ENCODE measurements at places on chromosomes 4 and X. TPM values are rescaled to one million over a fixed set of nuclear protein-coding genes. Genes with fewer than 3 reads are reported as not detected.

DNA sequence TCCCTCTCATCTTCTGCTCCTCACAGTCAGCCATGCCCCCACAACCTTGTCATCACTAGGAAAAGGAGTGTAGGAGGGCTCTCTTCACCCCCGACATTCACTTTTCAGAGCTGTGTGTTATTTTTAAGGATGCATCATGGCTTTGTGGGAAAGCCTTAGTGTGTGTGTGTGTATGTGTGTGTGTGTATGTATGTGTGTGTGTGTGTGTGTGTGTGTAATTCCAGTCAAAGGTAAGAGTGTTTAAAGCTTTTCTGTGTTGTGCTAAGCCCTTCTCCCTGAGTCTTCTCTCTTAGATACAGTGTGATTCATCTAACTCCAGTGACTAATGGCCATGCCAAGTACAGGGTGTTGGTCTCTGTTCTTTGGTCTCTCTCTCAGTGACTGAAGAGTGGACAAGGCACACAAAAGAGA lies 76.6 kb downstream of the CHIC2 start:
- peak; percentile 89 for DNase-seq

GRCh38 chr4:99190336-99190735 lies 28.7 kb downstream of the ADH6 start:
- peak; percentile 15 for DNase-seq

- no peak for DNase-seq
Observed at GRCh38 chrX:2751291-2751690, 549 bp upstream of the XG start.

- no peak for DNase-seq
Observed at GRCh38 chr4:153620352-153620751, 63.7 kb upstream of the TLR2 start.

GRCh38 chrX:154840856-154841255 lies 6.4 kb upstream of the SMIM9 start:
- peak; percentile 43 for DNase-seq

DNA sequence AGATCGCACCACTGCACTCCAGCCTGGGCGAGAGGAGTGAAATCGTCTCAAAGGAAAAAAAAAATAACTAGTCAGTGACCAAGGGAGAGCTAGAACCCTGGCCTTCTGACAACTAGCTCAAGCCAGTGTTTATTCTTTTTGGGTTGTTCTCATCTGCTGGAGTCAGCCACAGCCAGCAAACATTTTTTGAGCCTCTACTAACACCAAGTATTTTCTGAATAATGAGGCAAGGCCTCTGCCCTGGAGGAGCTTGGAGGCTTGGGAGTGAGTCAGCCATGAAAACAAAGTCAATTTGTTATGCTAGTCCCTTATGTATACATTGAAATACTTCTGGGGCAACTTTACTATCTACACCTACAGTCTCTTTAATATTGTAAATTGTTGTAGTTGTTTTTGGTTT lies 46.5 kb downstream of the TMA16 start:
- DNase-seq, result peak; percentile 76

GRCh38 chrX:112841820-112842157 lies 1.2 kb upstream of the AMOT start:
- DNase-seq, result no peak

DNA sequence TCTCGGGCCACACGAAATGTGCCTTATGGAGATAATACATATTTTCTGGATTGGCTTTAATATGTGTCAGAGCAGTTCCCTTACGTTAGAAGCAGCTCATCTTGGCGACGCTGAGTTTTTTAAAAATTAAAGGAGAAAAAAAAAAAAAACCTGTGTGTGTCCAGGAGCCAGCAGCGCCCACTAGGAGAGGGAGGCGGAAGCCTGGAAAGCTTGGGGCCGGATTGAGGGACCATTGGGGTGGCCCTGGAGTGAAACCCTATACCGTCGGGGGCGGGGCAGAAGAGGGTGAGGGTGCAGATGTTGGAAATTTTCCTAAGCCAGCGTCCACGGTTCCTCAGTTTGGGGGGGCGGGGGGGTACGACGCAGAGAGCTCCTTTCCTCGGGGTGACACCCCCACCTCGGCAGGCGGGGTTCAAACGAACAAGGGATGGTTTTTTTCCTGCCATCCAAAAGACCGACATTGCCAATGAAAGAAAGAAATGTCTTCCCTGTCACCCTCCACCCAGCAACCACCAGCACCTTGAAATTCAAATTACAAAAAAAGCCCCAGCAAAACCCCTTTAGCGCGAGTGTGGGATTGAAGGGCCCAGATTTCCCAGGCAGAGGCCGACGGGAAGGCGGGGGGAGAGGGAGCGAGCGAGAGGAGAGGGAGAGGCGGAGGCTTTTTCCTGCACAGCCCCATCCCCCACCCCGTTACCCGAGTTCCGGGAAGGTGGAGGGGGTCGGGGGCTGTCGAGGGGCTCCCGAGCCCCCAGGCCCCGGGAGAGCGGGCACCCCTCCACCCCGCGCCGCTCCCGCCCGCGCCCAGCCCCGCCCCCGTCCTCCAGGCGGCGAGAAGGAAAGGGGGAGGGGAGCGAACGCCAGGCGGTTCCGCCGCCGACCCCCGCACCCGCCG lies 859 bp downstream of the SMARCA1 start:
- peak; percentile 33 for DNase-seq

DNA sequence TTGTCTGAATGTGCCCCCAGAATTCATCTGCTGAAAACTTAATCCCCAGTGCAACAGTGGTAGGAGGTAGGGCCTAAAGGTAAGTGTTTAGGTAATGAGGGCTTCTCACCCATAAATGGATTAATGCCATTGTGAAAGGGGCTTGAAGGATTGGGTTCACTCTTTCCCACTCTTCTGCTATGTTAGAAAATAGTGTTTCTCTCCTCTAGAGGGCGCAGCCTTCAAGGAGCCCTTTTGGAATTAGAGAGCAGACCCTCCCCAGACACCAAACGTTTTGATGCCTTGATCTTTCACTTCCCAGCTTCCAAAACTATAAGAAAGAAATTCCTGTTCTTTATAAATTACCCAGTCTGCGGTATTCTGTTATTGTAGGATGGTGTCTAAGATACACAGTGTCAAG lies 706.4 kb downstream of the SMARCA1 start:
- no peak for DNase-seq

DNA sequence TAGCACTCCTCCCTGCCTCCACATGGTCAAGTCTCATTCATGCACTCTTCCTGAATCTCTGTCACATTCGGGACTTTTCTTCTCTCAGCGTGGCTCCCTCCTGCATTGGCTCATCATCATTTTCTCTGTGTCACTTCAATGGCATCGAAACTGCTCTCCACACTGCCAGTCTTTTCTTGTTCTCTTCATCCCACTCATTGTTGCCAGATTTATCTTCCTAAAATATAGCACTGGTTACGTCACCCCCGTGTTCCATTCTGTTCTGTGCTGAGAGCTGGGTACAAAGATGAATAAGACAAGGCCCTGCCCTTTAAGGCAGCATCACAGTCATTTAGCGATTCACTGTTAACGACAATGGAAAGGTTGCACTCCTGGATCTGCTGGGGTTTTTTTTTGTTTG lies 174.4 kb upstream of the TBC1D9 start:
- no peak for DNase-seq

- DNase-seq, result no peak
Observed at GRCh38 chr4:153480704-153481103, 14.5 kb downstream of the TMEM131L start.

DNA sequence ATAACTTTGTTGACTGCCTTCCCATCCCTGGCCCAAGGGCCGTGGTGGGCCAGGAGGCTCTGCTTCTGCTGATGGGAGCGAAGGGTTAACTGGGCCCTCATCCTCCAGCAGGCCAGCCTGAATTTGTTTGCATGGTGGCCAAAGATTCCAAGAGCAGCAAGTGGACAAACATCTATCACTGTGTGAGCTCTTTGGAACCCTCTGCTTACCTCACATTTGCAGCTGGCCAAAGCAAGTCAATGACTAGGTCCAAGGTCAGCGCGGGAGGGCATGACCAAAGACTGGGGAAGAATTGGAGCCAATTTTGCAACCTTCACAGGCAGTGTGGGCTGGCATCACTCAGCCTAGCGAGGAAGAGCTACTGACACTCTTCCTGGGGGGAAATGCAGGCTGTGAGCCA lies 67.8 kb upstream of the ATP6AP2 start:
- no peak for DNase-seq

GRCh38 chr4:88077911-88078524 lies 70.6 kb downstream of the PKD2 start:
- DNase-seq, result no peak

DNA sequence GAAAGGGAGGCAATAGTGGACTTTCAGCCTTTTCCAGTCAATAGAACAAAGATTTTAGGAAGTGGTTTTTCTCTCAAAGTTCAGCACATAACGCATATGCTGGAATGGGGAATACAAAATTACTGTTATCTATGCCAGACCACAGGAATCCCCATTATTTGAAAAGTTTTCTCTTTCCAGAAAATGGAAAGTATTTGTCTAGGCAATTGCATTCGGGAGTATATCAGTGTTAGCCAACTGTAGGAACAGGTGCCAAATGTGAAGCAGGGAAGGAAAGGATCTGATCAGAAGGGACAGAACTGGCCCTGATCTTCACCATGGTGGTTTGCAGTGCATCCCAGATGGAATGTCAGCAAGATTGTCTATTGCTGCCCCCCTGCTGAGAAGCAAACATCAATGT lies 213.6 kb downstream of the CPE start:
- DNase-seq, result no peak

Gene CYLC1
- not detected for total RNA-seq

Gene MTHFD2L
- total RNA-seq, result 24.2 TPM

Measured in bronchial epithelial cell (primary cell).